DMS53 (cell line): ENCODE measurements at places on chromosomes 5 and 9.

DNA sequence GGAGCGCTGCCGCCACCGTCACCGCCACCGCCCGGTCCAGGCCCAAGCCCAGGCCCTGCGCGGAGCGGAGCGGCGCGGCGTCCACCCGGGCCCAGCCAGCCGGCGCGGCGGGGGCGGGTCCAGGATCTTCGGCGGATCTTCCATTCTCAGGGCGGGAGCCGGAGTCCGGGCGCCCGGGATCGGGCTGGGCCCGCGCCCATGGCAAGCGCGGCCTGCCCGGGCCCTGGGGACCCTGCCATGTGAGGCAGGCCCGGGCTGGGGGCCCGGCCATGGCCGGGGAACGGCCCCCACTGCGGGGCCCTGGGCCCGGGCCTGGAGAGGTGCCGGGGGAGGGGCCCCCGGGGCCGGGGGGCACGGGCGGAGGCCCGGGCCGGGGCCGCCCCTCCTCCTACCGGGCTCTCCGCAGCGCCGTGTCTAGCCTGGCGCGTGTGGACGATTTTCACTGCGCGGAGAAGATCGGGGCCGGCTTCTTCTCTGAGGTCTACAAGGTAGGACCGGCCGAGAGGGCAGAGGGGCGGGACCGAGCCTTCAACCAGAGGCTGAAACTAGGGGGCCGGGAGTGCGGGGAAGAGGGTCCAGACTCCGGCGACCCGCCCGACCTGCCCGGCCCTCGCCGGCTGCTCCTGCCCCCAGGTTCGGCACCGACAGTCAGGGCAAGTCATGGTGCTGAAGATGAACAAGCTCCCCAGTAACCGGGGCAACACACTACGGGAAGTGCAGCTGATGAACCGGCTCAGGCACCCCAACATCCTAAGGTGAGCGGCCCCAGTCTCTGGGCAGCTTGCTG, 482 bp downstream of the TESK1 start:
- peak; percentile 77 for DNase-seq

DNA sequence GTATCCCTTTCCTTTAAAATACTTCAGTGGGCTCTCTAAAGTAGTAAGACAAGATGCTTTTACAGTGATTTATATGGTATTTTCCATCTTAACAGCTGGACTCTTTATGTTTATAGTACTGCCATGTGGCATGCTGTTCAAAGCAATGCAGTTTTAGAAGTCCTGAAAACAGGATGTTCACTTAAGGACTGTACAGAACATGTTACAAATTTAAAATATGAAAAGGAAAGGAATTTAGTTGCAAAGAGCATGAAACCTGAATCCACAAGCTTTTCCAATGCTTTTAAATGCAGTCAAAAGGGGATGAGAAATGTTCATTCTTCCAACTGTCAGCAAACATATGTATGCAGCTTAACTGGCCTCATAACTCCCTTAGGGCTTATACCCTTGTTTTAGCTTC, 580.2 kb downstream of the EFNA5 start:
- no peak for DNase-seq

DNA sequence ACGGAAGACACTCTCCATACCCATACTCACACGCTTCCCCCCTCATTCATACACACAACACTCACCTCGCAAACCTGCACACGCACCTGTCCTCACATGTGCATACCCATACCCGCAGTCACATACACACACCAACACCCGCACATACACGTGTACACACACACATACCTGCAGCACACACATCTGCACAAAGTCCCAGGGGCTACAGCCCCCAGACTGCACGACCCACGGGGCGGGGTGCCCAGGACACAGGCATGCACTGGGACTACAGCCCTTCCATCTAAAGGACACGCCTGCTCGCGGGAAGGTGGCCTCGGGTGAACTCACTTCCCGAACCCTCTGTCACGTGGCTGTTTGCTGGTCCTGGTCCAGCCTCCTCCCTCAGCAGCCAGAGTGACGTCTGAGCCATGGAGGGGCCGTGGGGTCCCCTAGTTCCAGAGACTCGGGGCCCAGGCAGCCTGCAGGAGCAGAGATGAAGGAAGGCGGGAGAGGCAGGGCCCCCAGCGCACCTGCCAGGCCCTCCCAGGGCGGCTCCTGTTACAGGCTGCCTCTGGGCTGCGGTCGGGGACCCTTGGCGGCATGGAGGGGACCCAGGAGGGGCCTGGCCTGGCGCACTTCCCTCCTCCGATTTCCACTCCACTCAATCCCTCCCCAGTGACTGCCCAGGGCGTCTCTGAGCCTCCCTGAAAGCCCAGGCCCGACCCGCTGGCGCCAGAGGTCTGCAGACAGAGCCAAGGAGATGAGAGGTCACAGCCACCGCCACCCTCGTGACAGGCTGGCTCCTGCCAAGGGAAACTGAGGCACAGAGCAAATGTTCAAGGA, 8.1 kb downstream of the SLC12A7 start:
- no peak for DNase-seq

GRCh38 chr5:34913072-34913471, 2.2 kb downstream of the RAD1 start:
- no peak for DNase-seq

GRCh38 chr5:170046241-170046640, 59.5 kb upstream of the FOXI1 start:
- no peak for DNase-seq
